ENCODE measurements at places on chromosomes 3 and 15.

DNA sequence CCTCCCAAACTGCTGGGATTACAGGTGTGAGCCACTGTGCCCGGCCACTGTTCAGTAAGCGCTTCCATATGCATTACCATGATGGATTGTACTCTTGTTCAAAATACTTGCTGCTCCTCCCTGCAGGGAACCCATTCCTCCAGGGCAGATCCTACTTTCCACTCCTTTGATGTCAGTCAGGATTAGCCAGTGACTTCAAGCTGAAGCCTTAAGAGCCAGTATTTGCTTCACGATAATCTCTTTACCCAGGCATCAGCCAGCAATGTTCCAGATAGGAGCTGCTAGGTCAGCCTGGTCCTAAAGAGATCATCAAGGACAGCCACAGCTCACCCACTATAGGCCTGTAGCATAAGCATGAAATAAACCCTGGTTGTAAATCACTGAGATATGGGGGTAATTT, 96.5 kb upstream of the UBE2E2 start:
- DNase-seq, result no peak

GRCh38 chr3:99868311-99868646, 50.6 kb downstream of the CMSS1 start:
- DNase-seq, result peak; percentile 66

GRCh38 chr3:156677536-156677935, 3.1 kb downstream of the TIPARP start:
- DNase-seq, result no peak

DNA sequence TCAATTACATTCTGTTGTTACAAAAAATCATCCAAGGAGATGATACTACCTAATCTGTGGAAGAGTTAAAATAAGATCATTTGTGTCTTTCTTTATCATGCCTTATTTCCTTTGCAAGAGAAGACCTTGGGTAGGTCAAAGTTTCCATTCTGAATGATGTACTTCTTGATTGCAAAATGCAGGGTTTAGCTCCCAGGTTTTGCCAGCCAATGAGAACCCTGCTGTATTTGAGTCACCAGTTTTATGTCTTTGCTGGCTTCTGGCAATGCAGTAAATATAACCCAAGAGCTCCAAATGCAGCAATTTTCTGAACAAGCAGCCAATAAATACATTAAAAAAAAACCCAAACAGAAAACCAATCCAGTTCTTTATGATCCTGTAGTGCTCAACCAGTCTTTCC, 204.9 kb downstream of the CADPS start:
- DNase-seq, result peak; percentile 18

GRCh38 chr15:58864602-58865424, 68.7 kb downstream of the SLTM start:
- peak; percentile 42 for DNase-seq

DNA sequence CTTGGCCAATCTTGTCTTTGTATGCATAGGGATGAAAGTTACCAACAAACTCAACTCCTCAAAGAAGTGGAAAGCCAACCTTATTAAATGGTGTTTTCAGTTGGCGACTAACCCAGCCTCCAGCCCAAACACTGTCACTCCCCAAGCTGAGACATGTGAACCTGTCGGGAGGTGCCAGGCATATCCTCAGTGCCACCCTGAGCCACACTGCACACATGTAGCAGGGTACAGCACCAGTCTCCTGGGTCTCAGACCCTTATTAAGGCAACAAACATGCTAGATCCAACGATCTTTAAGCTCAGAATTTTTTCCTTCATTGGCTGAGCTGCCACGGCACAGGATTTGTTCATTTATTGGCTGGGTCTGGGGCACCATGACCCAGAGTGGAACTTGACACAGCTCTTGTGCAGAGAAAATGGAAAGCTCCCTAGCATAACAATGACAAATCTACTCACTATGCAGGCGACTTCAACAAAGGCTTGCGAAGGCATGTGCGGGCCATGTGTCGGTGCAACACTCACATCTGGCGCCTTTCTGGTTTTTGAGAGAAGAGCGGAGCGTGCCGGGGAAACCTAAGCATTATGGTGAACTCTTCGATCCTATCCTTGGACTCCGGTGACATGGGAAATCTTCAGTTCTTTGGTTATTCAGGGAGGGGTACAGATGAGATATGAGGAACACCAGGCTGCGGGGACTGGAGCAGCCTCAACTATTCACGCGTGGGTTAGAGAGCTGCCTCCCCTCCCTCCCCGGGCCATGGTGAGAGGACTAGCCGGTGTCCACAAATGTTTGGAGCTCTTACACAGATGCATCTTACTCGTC, 190.1 kb downstream of the FAM43A start:
- DNase-seq, result peak; percentile 42

DNA sequence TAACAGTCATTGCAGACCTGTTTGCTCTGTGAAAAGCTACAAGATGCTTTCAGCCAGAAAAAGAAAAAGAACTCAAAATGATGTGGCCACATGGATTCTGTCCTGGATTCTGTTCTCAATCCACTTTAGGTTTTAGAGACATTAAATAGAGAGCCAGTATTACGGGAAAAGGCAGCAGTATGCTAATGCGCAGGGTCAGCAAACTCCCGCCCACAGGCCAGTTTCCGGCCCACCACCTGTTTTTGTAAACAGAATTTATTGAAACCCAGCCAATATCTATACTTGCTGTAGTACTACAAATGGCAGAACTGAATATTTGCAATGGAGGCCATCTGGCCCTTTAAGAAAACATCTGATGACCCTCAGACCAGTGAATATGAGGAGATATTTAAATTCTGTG, 416.1 kb downstream of the ERC2 start:
- no peak for DNase-seq

GRCh38 chr3:160781402-160781801, 25.4 kb downstream of the PPM1L start:
- DNase-seq, result no peak

DNA sequence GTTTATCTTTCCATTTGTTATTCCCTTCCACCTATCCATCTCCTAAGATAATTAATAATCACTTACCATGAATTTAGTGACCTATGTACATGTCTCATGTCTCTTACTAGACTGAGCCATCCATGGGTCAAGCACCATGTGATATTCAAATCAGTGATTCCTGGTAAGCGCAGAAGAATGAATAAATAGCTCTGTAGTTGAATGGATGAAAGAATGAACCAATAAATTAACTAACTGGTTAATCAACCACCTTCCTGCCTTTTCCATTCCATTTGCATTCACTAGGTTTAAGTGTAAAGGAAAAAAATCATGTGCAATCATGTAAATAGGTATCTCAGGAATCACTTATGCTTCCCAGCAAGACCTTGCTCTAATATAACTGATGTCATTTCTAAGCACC, 779.5 kb downstream of the NTRK3 start:
- DNase-seq, result no peak

- no peak for DNase-seq
These were observed 119.3 kb upstream of the SLC24A5 start for GRCh38 chr15:48001393-48002039.

- no peak for DNase-seq
These were observed 157.2 kb downstream of the RPLP1 start for GRCh38 chr15:69609776-69610175.

DNA sequence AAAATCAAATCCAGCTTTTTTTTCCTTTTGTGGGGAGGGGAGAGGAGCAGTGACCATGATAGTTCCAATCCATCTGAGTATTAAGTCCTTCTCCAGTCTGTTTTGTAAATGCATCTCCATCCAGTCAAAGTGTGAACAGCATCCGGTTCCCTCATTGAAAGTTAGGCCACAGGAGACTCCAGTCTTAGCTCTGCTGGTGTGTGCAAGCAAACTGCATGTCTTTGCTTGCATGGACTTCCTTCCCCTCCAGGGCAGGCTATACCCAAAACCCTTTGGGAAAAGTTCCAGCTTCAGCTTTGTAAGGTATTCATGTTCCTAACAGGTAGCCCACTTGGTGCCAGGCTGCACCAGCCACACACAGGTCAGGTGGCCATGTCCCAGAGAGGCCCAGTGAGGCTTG, 3.1 kb upstream of the MAN2C1 start:
- no peak for DNase-seq

- peak; percentile 71 for DNase-seq
These were observed 12.4 kb downstream of the HES1 start for GRCh38 chr3:194148383-194148782.

- peak; percentile 26 for DNase-seq
These were observed 13.3 kb upstream of the PLXNA1 start for GRCh38 chr3:126969586-126969985.

DNA sequence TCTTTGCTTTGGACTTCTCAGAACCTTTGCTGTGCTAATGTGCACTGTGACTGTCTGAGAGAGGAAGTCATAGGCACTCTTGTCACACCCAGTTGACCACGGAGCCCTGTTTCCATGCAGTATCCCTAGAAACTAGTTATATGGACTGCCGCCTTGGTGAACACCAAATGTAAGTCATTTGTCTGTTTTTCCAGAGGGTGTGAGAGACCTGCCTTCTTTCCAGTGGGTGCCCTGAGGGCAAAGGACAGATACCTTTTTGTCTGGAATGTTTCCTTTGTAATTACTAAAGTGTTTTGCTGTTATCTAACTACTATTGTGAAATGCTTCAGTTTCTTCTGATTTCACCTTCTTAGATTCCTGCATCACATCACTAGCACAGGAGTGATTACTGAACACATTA, 91.8 kb downstream of the LARS2 start:
- DNase-seq, result no peak

GRCh38 chr3:168870892-168871291, 775.2 kb upstream of the GOLIM4 start:
- DNase-seq, result no peak

- no peak for DNase-seq
These were observed 9.3 kb upstream of the EPHB3 start for GRCh38 chr3:184552296-184552695.

DNA sequence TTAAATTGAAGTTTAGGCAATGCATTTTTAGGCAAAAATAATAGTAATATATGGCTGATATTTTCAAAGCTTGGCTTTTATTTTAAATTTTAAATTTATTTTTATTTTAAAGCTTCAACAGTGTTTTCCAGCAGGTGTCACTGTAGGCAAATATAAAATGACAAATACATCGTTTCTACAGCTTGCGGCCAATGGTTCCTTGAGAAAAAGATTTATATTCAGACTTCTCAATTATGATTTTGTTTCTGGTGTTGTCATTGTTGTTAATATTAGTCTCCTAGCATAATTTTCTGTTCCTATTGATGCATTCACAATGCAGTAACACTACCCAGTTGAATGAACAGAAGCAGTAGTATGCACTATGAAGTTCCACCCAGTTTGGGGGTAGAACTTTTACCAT, 220.7 kb upstream of the DNAJC19 start:
- DNase-seq, result peak; percentile 14

- DNase-seq, result no peak
These were observed 15.4 kb downstream of the ARNT2 start for GRCh38 chr15:80419546-80419945.

GRCh38 chr3:122357828-122358702, 25.0 kb downstream of the MIX23 start:
- peak; percentile 39 for DNase-seq

DNA sequence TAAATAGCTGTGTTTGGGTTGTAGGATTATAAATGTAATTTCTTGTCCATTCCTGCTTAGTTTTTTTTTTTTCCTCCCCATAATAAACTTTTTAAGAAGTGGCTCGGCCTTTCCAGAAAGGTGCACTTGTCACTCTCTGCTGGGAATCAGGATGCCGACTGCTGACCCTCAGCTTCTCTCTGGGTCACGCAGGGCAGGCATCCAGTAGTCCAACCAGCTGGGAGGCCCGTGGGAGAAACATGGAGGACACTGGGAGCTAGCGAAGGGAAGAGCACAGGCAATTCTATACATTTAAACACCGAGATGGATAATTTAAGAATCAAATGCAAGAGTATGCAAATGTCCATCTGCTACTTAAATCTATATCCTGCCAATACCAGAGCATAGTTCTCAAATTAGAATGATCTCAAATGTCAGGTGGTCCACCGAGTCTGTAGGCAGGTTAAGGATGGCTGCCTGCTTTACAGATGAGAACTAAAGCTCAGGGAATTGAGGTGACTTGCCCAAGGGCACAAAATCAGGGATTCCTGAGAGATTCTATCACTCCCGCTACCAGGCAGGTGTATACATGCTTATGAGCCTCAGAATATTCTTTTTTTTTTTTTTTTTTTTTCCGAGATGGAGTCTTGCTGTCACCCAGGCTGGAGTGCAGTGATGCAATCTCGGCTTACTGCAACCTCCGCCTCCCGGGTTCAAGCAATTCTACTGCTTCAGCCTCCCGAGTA, 64.5 kb downstream of the DAPK2 start:
- no peak for DNase-seq
